ENCODE measurements at places on chromosomes 7 and 10.
A peak's percentile ranks its signal among the peaks of the same experiment; 100 is the strongest.

DNA sequence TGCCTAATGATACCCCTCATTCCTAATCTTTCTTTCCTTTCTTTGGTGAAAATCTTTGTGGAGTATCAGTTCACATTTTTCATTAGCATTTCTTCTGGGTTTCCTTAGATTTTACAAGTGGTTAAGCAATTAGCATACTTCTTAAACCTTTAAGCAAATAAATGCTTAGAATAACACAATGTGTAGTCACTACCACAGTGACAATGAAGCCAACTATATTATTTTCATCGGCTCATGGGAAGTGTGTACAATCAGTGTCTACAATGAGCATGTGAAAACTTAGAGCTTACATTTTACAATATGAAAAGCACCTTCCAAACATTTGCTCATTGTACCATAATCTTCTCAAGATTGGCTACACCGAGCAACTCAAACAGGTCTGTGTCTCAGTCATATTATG is 176.2 kb upstream of the PLXNA4 start:
- no peak for DNase-seq

DNA sequence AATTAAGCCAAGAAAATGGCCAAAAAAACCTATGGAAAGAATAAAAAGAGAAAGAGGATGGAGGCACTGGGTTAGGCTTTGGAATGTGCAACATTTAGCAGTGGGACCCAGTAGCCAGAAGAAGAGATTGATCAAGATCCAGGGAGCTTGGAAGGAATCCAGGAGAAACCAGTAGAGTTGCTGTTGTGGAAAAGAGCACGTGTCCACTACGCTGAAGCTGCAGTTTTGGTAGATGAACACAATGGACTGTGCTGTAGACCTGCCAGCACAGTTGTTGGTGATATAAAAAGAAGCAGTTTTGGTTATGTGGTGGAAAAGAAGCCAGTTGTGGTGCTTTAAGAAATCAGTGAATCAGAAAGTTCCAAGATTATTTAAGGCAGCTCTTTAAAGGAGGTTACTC is 802.2 kb upstream of the POM121L12 start:
- DNase-seq, result no peak

DNA sequence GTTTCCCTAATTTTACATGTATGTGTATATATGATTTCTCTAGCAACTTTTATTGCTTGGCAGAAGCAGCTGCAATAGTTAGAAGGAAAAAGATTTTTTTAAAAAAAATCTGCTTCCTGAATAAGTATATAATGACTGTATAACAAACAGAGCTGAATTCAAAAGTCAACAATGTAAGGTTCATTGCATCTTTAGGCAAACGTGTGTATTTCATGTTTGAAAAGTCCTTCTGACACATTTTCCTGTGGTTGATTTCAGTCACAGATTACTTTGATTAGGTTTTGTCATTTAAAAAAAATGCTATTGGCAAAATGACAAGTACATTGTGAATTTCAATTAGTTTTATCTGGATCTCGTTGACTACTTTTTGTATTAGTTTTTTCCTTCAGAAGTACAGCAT is 231.0 kb downstream of the CSTF2T start:
- DNase-seq, result no peak

DNA sequence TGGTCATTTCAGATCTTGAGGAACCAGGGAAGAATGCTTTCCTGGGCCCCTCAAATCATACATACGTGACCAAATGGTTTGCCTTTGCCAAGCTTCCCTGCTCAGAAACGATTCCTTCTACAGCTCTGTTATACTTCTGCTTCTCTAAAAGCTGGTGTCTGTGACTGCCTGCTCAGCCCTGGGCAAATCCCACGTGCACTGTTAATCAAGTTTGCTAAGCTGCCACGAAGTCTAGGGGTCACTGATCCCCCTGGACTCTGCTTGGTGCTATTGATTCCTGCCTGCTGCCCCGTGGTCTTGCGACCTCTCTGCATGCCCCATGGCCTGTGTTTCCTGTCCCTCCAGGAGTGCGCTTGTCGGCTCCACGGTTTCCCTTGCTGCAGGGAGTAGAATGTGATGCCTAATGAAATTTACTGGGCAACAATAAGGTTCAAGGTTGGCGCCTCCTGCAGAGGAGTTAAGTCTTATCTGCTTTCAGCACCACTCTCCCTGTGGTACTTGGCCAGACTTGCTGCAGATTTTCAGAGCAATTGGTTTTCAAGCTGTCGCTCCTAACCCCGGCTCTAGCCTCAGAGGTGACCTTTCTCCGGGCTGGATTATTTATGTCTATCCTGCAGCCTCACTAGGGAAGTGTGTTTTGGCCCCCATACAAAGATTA is 201.6 kb upstream of the FZD8 start:
- no peak for DNase-seq

- DNase-seq, result no peak
Observed at GRCh38 chr10:119831656-119832055, 41.0 kb downstream of the MCMBP start.

DNA sequence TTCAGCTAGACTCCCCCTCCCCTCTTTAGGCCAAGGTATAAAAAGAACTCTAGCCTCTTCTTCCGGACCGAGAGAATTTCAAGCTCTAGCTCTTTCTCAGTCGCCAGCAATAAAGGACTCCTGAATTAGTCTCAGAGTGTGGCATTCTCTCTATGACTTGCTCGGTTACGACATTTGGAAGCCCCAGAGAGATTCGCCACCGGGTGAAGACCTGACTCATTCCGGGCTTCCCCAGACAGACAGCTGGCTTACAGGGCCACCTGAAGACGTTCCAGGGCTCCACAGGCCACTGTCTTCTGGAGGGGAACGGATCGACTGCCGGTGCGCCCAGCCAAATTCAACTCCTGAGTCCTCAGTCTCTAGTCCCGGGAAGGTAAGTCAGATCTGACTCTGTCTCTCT is at the start of gene AKR1B15:
Gene AKR1B15, plus strand, starts transcription at position 234 of the 400 bp plus-strand sequence. CDS start 15,510 bp downstream, outside the sequence.
- DNase-seq, result no peak

DNA sequence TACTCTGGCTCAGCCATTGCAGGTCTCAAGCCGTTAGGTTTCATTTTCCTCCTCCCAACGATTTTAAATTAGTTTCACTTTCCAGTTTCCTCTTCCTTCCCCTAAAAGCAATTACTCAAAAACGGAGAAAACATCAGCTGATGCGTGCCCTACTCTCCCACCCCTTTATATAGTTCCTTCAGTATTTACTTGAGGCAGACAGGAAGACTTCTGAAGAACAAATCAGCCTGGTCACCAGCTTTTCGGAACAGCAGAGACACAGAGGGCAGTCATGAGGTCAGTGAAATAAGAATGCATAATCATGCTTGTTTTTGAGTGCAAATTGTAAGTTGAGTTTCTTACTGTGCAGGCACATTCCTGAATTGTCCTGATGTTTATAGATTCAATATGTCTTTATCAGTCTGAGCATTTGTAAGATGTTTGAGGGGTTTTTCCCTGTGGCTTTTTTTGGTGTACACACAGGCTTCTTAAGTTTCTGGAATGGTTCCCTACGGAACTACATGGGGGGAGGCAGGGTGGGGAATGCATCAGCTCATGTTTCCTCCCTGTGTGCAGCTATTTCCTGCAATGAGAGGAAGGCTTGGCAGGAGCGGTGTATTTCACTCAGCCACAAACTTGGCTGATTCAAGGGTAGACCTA is at the start of gene IFIT3:
Gene IFIT3, plus strand, starts transcription at position 195 of the 639 bp plus-strand sequence. Its CDS starts 77 bp downstream, at position 272.
- peak; percentile 32 for DNase-seq

GRCh38 chr7:156496363-156496769 is 144.2 kb upstream of the RNF32 start:
- no peak for DNase-seq

GRCh38 chr10:86363184-86363832 is 3.3 kb downstream of the GRID1 start:
- no peak for DNase-seq

GRCh38 chr7:128895320-128895719 is 15.2 kb downstream of the KCP start:
- DNase-seq, result no peak

- no peak for DNase-seq
Observed at GRCh38 chr7:53050433-53050832, 15.0 kb downstream of the POM121L12 start.

- no peak for DNase-seq
Observed at GRCh38 chr10:126259760-126260479, 128.4 kb downstream of the ADAM12 start.

DNA sequence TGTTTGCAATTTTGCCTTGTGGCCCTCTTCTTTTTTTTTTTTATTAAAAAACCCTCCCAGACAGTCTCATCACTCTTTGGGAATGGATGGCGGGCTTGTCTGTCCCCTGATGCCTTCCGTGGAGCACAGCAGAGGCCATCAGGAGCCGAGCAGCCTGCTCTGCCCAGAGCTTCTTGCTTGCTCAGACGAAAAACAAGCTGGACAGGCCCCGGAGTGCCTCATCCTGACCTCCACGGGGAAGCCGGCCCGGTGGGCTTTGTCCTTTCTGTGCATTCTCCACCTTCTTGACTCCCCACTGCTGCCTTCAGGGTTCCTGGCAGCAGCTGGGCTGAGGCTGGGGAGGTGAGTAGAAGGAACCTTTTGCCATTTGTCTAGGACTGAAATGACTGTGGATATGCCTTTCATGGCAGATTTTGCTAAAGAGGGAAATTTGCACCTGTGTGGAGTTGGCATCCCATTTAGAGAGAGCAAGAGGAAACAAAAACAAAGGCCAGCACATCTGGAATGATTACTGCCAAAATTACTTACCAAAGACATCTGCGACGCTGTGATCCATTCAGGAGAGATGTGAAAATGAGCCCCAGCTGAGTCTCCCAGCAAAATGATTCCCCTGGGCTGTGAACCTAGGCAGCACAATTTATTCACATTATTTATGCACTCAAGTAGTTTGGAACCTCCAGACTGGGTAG is 108.3 kb downstream of the AOAH start:
- DNase-seq, result no peak

DNA sequence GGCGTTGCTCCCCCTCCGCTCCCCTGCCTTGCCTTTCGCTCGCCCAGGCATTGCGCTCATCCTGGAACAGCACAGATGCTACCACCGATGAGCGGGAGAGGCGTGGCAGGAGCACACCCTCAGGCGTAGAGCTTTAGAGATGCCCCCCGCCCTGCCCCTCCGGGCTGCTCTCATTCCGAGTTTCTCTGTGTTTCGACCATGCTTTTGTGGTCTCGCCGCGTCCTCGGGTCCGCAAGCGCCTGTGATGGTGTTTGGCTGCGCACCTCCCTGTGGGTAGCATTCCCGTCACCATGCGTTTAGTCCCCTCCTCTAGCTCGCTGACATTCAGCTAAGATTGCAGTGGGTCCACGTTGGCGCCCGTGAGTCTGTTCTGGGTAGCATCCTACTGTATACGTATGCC is 18.7 kb downstream of the NOM1 start:
- DNase-seq, result no peak

GRCh38 chr7:114375907-114376306 is 38.7 kb upstream of the FOXP2 start:
- no peak for DNase-seq

DNA sequence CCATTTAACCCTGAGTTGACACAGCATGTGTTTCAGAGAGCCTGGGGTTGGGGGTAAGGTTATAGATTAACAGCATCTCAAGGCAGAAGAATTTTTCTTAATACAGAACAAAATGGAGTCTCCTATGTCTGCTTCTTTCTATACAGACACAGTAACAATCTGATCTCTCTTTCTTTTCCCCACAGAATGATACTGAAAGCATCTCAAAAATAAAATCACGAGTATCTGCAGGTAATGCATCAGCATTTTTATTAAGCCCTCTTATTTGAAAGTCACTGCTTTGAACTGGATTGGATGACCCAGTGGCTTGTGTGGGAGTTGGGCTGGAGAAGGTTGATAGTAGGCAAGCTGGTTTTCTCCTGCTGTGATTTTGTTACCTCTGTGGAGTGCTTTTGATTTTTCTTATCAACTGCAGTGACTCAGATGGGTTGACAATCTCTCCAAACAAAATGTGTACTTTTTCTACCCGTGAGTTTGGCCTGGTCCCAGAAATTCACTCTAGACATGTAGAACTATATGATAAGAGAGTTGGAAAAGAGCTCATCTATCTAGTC is 253.5 kb upstream of the PRKCQ start:
- DNase-seq, result no peak

- no peak for DNase-seq
Observed at GRCh38 chr10:130459851-130460490, 323.8 kb downstream of the GLRX3 start.

DNA sequence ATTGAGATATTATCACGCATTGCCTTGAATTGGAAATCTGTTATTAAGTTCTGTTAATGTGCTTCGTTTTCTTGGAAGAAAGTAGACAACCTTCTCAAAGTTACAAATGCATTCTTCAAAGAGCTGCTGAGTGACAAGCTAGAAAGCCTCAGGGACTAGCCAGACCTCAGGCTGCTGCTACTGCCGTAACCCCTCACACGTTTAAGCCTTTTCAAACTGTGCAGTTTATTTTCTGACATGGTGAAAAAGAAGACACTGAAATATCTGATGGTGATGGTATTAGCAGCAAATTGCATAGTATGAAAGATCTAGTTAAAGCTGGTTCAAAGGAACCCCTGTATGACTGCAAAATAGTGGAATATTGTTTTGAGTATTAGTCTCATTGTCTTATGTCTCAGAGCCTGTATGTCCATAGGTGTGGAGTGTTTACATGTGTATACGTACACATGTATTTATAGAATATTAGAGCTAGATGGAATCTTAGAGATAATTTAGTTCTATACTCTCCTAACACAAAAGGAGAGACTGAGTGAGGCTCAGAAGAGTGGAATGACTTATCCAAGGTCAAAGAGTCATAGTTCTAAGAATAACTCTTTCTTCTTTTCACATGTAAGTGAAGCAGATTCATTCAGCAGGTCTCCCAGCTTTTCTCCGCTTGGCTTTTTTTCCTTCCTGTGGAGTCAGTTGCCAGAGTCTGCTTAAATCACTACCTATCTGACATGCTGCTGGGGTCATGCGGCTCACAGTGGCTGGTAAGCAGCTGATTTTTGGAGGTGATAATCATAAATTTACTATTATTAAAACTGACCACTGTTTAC is 431.9 kb downstream of the PLXDC2 start:
- DNase-seq, result no peak

DNA sequence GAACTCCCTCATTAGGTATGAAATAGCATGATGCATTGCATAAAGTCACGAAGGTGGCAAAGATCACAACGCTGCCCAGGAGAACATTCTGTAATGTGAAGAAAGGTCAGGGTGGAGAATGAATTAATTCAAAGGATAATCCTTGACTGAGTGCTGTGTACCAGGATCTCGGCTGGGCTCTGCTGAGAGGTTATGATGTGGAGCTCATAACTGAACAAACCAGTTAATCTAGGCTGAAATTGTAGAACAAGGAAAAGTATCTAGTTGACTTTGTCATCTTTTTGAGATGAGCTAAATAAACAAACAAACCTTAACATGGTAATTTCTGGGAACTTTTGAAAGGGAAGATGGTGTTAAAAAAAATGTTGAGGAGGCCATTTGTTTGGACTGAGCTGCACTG is 6.1 kb downstream of the MSMB start:
- no peak for DNase-seq

- DNase-seq, result no peak
Observed at GRCh38 chr7:142508251-142508650, 241.0 kb upstream of the PRSS1 start.
